ENCODE measurements at places on chromosomes 6 and 20.

GRCh38 chr20:41952166-41952565 is 334.0 kb upstream of the CHD6 start:
- no peak for DNase-seq

GRCh38 chr6:10610289-10610688 is 84.1 kb downstream of the C6orf52 start:
- DNase-seq = no peak

- DNase-seq = no peak
Observed at GRCh38 chr20:60667641-60668040, 584.4 kb upstream of the CDH4 start.

DNA sequence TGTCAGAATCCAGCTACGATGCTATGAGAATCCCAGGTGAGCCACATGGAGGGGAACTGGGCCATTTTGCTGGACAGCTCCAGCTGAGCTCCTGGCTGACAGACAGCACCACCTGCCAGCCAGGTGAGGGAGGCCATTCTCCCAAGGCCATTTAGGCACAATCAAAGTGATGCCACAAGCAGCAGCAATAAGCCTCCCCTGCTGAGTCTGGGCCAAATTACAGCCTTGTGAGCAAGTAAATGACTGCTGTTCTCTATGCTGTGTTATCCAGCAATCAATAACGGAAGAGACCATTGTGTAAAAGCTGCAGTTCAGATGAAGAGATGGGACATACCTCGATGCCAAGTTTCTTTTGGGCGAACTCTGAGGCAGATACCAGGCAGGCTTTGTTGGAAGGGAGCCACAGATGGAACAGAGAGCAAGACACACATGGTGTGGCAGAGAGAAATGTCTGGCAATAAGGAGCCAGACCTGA is 14.0 kb upstream of the SCGN start:
- DNase-seq = peak; percentile 52

- no peak for DNase-seq
Observed at GRCh38 chr20:50216543-50217206, 26.0 kb downstream of the CEBPB start.

- DNase-seq = peak; percentile 10
Observed at GRCh38 chr6:130366107-130367005, 539 bp downstream of the TMEM200A start.

DNA sequence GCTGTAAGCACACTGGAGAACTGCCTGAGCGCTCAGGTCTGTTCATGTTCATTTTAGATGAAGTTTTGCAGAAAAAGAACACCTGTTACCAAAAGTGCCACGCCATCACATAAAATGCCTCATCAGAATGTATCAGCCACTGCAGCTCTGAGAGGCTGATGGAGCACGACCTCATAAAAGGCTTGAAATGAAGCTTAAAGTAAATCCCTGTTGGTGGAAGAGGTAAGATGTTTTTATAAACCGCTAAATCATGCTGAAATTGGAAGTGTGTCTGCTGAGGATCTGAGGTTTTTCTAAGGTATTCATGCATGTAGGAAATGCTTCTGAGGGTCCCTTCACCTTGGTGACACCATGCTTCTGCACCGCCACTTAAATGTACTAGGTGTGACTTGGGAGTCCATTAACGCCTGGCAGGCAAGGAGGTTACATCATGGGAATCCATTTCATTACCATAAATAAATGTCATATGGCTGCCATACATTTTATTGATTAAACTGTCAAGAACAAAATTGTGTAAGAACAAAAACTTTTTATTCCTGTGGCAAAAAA is 363.1 kb upstream of the AGPAT4 start:
- DNase-seq = no peak

- DNase-seq = no peak
Observed at GRCh38 chr20:40009542-40009941, 679.5 kb downstream of the MAFB start.

GRCh38 chr20:18989736-18990474 is 176.3 kb downstream of the SCP2D1 start:
- no peak for DNase-seq

GRCh38 chr20:20366551-20366875 is 1.4 kb upstream of the INSM1 start:
- DNase-seq = no peak

GRCh38 chr6:169956580-169956979 is 205.2 kb downstream of the ERMARD start:
- no peak for DNase-seq

DNA sequence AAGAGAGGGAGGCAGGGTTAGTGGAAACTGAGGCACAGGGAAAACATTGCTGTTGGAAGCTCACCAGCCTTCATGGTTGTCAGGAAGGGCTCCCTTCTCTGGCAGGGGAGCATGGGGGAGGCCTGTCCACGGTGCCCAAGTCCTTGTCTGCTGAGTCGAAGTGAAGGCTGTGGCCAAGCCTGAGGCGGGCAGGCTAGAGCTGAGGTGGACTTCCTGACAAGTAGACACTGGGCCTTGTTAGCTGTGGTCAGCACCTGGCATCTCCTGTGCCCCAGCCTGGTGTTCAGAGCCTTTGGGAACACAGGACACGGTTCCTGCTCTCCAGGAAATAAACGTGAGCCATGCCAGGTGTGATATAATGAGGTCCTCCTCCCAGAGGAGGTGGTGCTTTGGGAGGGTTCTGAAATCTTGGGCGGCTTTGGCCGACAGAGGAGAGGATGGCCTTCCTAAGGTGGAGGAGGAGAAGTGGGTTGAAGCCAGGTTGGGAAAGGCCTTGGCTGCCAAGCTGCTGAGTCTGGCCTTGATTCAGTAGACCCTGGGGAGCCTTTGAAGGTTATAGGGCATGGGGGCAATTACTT is 138.4 kb upstream of the RNF24 start:
- no peak for DNase-seq

DNA sequence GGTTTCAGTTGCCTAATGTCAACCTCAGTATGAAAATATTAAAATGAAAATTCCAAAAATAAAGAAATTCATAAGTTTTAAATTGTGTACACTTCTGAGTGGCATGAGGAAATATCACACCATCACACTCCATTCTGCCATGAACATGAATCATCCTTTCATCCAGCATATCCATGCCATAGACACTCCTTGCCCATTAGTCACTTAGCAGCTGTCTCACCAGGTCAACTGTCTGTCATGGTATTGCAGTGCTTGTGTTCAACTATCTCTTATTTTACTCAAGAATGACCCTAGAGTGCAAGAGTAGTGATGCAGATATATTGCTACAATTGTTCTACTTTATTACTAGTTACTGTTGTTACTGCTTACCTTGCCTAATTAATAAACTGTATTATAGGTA is 712.4 kb downstream of the EPHA7 start:
- DNase-seq = no peak

DNA sequence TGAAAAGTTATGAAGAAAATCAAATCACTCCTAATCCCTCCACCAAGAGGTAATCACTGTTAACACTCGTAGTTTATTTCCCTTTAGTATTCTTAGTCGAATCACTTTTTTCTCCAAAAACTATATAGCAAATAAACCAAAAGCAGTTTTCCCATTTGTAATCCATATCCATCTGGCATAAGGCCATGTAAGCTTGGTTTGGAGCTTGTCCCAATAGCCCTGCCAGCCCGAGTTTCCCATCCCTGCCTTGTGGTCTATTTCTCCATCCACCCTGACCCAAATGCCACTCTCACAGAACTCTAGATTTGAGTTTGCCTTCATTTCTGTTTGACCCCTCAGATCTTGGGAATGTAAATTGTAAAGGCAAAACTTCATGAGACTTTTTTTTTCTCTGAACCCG is 71.8 kb upstream of the DSP start:
- DNase-seq = no peak

GRCh38 chr20:21266191-21266536 is 37.0 kb upstream of the XRN2 start:
- DNase-seq = no peak

DNA sequence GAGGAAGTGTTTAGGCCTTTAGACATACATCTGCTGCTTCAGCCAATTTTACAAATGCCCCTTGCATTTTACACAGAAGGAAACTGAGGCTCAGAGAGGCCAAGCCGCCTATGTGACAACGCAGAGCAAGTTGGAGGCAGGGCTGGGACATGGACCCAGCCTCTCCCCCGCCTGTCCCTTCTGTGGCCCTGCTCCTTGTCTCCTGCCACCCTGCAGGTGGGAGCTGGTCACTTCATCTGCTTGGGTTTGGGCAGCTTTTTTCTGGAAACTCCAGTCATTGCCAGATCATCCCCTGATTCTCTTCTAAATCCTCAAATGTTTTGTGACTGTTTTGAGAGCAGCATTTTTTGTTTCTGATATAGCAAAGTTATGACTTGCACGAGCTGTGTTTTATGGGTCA is 68.9 kb downstream of the DLGAP4 start:
- no peak for DNase-seq

GRCh38 chr6:4518506-4518905 is 257.7 kb upstream of the CDYL start:
- DNase-seq = no peak

- peak; percentile 34 for DNase-seq
Observed at GRCh38 chr6:167840526-167841179, 13.9 kb downstream of the AFDN start.

- no peak for DNase-seq
Observed at GRCh38 chr6:19525673-19526072, 311.5 kb upstream of the ID4 start.

GRCh38 chr6:12228447-12229146 is 61.6 kb upstream of the EDN1 start:
- DNase-seq = no peak

DNA sequence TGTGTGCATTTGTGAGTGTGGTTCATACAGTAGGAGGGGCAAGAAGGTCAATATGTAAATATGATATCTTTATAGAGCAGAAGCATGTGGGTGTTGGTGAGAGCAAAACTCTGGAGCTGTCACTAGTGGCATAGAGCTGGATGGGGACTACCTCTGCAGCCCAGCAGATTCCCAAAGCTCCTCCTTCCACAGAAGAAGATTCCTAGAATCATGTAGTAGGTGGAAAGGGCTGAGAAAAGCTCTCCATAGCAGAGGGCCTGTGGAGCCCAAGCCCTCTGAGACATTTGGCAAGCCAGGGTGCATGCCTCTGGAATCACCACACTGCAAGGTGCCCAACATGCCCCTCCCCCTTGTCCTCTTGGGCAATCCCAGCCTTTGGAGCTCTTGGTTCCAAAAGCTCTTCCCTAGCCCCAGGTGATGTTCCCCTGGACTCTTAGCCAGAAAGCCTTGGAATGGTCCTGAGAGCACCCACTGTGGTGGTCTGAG is 233.2 kb downstream of the LRFN2 start:
- DNase-seq = no peak

DNA sequence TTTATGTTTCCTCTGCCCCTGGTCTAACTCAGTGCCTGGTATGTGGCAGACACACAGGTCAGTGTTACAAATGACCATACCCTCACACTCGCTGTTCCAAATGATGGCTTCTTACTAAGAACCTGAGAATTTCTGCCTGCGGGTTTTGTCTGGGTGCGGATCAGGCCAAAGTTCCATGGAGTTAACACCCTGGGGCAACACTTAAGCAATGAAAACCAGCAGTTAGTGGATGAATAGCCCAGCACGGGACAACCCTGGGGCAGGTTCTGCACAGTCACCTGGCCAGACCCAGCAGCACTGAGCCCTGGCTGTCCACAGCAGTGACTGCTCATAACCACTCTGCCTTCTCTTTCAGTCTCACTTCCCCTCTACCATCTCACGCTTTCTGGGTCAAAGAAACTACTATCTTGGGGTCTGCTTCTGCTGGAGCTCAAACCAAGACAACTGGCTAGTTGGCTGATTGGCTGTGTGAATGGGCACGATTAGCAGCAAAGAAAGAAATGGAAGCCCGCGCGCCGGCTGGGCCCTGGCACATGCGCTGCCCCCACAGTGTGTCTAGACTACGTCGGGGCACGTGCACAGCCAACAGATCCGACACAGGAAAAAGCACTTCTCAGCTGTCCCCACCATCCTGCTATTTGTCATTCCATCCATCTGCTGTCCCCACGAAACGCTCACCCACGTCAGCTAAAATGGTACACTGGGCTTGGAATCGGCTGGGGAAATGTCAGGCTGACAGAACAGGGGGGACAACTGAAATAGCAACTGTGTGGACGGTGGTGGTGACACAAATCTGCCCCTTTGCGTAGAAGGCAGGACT is 36.6 kb downstream of the MGME1 start:
- DNase-seq = no peak

DNA sequence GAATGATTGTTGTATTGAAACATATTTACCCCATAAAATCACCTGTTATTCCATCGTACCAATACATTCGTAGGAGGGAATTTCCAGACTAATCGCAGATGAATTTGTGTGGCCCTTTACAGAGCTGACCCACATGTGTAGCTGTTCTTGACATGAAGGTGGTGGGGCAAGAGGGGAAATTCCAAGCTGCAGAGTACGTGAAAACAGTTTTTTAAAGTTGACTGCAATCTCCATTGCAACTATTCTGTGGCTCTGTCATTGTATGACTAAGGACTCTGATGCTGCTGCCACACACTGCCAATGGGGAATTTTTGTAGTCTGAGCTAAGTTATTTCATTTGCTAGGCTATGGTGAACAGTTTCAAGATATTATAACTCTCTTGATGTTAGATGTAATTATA is 46.4 kb upstream of the ADTRP start:
- DNase-seq = no peak

DNA sequence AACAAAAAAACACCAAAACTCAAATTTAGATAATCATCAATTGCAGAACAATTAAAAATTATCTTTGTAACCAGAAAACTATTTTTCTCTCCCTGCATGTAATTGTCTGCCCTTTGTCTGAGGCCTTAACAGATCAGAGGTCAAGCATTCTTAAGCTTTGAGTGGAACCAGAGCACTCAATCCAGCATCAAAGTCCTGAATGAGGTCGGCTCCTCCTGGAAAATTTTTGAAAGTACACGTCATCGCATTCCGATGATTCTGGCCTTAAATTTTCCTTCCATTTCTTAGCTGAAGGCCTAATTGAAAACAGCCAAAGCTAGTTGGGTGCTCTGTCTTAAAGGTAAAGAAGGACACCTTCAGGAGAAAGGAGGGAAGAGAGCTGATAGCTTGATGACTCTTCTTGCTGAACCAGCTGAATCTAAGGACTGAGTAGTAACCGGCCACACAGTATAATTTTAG is 510.2 kb upstream of the SULF2 start:
- DNase-seq = peak; percentile 79

All from Calu3 (cell line).